ENCODE measurements at places on chromosomes 1 and 21.

GRCh38 chr1:204801211-204801610 lies 69.5 kb upstream of the NFASC start:
- DNase-seq: no peak

DNA sequence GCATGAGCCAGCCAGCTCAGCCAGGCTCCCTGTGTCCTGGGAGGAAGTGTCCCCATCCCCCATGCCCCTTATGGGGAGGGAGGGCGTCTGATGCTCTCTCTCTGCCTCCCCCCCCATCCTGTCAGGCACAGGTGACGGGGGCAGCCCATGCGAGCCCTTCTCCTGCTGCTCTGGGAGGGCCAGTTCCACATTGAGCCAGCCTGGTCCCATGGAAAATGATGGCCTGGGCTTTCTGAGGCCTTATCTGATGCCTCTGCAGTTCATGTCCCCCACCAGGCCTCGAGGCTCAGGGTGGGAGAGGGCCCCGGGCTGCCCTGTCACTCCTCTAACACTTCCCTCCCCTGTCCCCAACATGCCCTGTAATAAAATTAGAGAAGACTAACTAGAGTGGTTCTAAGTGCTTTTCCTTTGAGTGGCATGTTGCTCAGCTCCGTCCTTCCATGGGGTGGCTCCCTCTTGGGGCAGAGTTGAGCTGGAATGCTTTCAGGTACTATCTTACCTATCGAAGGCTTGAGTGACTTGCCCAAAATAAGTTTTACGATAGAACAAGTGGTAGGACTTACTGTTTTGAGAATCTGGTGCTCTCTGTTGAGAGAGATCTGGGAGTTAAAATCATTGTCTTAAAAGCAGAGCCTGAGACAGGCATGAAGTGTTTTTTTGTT lies 1.8 kb upstream of the MTFR1L start:
- DNase-seq: no peak

DNA sequence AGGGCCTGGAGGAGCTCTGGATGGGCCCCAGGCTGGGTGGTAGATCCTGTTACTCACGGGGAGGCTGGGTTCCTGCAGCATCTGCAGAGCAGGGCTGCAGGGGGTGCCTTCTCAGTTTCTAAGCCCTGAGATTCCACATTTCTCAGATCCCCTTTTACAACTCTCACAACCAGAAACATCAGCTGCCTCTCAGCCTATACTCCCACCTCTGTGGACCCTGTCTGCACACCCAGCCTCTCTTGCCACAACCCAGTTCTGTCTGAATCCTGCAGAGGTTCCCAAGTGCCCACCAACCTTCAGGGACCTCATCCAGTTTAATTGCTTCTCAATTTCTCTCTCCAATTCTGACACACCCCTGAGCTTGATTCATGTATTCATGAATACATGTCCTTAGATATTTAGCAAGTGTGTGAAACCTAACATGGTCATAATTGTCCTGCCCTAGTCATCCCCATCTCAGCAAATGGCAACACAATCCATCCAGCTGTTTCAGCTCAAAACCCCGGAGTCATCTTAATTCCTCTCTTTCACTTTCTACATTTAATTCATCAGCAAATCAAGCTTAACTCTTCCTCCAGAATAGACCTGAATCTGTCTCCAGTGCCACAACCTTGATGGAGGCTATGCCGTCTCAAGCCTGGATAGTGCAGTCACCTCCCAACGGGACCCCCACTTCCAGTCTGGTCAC lies 57.0 kb upstream of the NEK2 start:
- no peak for DNase-seq

DNA sequence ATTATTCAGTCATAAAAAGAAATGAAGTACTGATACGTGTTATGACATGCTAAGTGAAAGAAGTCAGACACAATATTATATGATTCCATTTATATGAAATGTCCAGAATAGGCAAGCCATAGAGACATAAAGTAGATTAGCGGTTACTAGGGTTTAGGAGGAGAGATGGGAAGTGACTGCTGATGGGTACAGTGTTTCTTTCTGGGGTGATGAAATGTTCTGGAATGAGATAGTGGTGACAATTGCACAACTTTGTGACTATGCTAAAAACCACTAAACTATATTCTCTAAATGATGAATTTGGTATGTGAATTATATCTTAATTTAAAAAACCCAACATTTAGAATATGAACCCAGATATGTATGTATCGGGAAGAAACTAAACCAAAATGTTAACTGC lies 27.6 kb downstream of the IPP start:
- no peak for DNase-seq

GRCh38 chr1:247222840-247223239 lies 33.0 kb upstream of the VN1R5 start:
- no peak for DNase-seq

- no peak for DNase-seq
Observed at GRCh38 chr1:75707191-75707590, 17.3 kb upstream of the ACADM start.

- DNase-seq: no peak
Observed at GRCh38 chr1:243258731-243259130, 2.9 kb downstream of the SDCCAG8 start.

DNA sequence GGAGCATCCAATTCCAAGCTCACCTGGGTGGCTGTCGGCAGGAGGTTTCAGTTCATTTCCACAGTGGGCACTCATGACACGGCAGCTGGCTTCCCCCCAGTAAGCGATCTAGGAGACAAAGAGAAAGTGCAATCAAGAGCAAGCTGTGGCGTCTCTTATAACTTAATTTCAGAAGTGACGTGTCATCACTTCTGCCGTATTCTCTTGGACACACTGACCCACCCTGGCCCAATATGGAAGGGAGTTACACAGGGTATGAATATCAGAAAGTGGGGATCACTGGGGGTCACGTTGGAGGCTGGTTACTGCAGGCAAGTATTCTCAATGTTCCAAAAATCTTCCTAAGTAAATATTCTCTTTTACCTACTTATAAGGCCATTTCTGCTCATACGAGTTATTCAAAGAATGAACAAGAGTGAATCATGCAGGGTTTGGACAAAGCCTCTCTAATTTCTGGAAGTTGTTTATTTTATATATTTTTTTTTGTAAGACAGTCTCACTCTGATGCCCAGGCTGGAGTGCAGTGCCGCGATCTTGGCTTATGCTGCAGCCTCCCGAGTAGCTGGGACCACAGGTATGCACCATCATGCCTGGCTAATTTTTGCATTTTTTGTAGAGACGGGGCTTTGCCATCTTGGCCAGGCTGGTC lies 46.5 kb upstream of the GREM2 start:
- no peak for DNase-seq

DNA sequence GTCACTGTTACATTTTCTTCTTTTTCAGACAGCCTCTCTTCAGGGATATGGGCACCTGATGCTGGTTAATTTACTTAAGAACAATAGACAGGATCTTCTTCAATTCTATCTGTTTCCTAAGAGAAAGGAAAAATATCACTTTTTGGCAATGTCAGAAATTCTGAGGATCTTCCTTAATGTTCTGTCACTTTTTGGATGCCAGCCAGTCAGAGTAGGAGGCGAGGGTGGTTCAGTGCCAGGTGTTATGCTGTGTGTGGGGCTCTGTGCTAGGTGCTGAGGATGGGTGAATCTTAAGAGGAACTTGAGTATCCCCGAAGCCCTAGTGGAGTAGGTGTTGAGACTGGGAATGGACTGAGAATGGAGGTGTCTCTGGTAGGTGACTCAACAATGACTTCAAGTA lies 133.5 kb downstream of the UCK2 start:
- DNase-seq: no peak

DNA sequence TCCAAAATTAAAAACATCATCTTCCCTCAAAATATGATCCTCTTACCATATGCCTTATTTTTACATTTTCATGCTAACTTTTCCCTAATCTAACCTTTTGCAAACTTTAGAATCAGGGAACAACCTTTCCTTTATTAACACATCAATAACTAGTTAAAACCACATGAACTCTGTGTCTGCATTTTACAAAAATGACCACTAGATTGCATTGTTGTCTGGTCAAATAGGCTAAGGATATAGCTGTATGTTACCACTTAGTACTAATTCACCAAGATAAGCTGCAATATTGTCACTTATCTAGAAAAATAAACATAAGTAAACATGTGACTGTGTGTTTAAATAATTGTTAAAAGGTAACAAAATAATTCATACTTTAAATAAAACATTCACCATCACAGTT lies 82.3 kb downstream of the DENND1B start:
- DNase-seq: no peak

- no peak for DNase-seq
Observed at GRCh38 chr1:7808253-7808844, 24.3 kb downstream of the PER3 start.

DNA sequence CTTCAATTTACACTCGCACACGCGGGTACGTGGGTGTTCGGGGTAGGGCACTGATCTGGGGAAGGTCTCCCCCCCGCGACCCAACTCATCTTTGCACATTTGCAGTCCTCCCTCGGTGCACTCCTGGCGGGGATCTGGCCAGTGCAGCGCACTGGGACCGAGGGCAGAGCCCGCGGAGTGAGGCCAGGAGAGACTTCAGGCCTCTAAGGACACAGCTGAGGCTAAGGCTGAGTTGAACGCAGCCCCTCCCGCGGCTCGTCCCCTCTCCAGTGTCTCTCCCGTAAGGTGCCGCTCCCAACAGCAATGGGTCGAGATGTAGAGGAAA lies 936 bp upstream of the NCAM2 start:
- DNase-seq: no peak

GRCh38 chr21:31278511-31279130 lies 65.4 kb downstream of the TIAM1 start:
- no peak for DNase-seq
